ENCODE measurements at places on chromosomes 2 and 18.

GRCh38 chr2:219877728-219878127, 250.3 kb downstream of the SLC4A3 start:
- DNase-seq: no peak

DNA sequence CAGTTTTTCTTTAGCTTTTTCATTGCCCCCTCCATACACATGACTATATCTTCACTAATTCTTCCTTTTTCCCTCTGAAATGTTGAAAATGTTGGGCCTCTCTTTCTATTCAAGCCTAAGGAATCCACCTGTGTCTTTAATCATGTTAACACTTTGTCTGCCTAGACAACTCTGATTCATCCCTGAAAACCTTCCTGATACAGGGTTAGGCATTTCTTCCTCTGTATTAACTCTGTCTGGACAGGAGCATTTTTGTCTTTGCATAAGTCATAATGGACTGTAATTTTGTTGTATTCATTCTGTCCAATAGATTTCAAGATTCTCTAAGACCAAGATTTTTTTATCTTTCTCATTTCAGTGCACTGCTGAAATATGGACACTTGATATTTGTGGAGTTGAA, 297.3 kb downstream of the IKZF2 start:
- no peak for DNase-seq

DNA sequence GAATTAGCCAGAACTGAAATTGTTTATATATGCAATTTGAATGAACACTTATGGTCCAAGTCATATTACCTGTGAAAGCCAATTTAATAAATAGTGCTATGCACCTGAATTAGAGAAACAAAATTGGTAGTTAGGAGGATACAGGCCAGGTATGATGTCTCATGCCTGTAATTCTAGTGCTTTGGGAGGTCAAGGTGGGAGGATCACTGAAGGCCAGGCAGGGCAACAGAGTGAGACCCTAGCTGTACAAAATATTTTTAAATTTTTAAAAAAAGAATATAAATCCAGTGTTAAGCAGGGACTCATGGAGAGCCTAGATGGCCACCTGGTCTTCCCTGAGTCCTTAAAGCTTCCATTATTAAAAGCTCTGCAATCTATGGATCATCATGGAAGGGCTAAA, 7.3 kb upstream of the PSTPIP2 start:
- DNase-seq: no peak

DNA sequence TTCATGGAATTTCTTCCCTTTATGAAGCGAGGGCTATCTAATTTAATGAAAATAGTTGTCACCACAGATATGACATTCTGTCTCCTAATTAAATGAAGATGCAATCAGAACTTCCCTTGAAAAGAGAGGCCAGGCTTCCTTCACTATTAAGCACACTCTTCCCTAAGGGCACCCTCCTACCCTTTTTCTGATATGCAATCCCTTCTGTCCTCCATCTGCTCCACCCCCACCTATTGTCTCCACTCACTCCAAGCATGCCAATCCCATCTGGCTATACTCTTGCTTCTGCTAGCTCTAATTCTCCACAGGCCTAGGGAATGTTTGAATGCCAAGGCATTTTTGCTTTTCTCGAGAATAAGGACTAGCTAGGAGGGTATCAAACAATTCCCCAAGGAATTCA, 818.4 kb upstream of the FSHR start:
- no peak for DNase-seq

GRCh38 chr2:67671464-67672450, 274.6 kb downstream of the ETAA1 start:
- no peak for DNase-seq

- DNase-seq: no peak
Measured at GRCh38 chr2:99555404-99555803, 65.6 kb upstream of the REV1 start.

DNA sequence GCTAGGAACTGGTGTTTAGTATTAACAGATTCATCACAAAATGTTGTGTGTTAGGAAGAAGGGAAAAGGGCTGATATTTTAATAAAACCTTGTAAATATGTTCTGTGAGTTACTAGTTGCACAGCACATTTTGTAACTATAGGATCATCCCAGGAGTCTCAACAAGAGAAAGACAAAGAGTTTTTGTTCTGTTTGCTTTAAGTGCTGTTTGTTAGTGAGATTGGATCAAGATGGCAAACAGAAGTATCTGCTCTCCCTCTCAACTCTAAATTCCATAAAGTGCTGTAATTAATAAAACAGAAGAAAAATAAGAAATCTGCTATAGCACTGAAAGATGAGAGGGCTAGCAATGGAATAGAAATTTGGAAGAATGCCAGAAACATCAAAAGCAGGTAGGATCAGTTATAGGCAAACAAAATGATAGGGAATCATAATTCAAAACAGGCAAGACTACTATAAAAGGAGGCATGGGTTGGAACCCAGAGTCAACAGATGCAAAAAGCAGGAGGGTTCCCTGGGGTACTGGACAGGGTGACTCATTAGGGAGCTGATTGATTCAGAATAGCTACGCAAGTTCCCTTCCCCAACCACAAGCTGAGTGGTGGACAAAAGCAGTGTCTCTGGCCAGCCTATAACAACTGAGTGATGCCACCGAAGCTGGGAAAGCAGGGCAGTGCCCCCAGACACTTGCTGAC, 75.8 kb downstream of the DYNC1I2 start:
- DNase-seq: no peak

DNA sequence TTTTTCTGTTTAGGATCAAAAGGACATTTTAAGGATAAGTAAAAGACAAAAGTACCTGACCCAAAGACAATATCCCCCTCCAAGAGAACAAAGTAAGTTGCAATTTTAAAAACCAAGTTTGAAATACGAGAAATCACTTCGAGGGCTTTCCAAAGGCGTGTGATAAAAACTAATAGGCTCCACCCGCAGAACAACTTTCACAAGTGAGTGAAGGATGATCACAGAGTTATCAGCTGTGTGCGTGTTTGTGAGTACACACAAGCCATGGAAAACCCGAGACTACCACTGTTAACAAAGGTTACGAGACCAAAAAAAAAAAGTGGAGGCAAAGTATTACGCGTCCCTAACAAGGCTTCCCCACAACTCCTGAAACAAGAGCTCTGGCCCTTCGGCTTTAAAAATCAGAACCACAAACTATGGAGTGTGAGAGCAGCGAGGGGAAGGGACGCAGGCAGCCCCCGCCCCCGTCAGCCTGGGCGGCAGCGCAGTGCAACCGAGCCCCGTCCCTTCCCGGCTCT, 719 bp downstream of the SMAD2 start:
- no peak for DNase-seq

DNA sequence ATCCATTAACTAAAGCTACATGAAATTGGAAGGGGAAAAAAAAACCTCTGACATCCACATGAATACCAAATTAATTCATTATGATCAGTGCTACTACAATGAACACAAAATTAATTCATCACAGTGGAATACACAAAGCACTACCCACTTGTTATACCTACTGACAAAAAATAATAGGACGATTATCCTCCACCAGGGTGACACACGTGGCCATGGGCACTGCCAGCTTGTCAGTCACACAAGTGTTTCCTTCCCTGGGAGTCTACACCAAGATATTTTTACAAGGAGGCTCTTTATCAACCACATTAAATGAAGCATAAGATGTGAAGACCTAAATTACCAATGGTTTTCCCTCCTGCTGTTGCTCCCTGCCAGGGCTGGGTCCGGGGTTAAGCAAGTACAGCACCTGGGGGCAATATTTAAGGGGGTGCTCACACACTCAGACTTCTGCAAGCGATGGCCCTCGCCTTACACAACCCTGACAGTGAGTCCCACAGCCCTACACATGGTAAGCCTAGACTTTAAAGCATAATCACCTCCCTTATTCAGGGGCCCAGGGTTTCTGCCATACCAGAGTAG, 90.1 kb downstream of the TCF4 start:
- DNase-seq: no peak

GRCh38 chr18:58649966-58650816, 21.1 kb upstream of the MALT1 start:
- DNase-seq: peak; percentile 72

DNA sequence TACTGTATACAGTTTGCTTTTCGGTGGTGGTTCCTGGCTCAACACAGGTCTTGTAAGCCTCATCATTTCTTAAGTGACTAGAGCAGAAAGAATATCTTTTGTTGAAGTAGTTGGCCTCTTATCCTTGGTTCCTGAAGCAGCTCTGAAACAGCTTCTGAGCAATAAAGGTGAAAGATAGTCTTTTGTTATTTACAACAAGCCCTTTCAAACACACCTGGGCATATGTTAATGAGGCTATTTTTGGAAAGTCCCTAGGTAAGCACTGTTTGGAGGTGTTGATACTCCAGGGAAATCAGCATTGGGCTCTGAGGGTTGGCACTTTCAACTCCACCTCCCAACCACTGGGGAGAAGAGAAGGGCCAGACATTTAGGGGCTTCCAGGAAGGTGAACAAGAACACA, 211.0 kb downstream of the MCFD2 start:
- DNase-seq: no peak

GRCh38 chr2:17479875-17480274, 38.4 kb downstream of the RAD51AP2 start:
- DNase-seq: no peak

GRCh38 chr18:9825571-9826073, 60.2 kb upstream of the TXNDC2 start:
- no peak for DNase-seq

DNA sequence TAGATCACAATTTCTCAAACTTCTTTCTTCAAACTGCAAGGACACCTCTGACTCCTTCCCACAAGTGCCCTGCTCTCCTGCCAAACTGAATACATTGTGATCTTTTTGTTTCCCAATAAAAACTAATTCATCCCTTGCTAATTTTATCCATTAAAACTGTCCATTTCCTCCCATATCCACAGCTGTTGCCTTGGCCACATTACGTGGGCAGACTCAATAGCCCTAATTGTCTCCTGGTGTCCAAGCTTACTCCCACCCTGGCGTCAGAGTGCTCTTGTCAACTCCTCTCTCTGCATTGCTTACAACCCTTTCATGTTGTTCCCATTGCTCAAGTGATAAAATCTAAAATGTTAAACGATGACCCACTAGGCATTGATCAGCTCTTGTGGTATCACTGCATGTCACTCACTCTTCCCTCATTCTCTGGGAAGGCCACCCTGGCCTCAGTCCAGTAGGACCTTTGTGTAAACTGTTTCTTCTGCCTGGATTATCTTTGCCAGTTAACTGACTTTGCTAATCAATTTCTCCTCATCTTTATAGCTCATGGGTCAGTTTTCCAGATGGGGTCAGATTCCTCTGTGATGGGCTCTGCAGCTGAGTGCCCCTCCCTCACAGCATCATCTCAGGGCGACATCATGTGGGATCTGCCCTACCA, 525.0 kb downstream of the SLC4A3 start:
- no peak for DNase-seq

- DNase-seq: no peak
Measured at GRCh38 chr2:156890529-156891148, 366.9 kb upstream of the GALNT5 start.

DNA sequence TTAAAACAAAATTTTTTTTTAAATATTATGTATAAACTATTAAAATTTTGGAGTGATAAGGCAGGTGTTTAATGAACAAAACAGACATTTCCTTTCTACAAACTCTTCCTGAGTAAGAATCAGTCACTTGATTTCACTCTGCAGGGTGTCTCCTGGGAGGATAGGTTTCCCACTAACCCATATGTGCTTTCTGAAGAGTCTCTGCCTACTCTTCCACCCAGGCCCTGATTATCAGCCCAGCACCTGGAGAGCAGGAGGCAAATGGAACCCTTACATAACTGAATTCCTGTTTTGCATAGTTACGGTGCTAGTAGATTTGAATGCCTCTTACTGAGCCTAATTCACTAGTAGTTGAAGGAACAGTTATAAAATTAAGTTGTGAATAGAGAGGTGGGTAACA, 1718.6 kb downstream of the SUCLG1 start:
- DNase-seq: no peak

DNA sequence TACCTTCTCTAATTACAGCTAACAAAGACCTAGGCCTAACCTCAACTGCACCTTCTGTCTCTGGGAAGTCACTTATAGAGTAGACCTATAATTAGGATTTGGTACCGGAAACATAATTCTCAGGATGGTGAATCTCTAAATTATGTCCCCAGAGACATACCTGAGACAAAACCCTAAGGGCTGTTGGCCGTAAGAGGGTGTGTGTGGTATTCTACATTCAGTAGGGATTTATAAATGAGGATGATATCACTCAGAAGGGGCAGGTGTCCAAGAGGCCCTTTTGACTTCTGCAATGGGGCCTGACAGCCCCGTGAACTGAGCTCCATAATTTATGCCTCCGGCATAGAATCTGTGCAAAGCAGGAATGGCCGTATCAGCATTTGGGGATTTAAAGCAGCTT, 13.5 kb upstream of the DARS1 start:
- DNase-seq: no peak

DNA sequence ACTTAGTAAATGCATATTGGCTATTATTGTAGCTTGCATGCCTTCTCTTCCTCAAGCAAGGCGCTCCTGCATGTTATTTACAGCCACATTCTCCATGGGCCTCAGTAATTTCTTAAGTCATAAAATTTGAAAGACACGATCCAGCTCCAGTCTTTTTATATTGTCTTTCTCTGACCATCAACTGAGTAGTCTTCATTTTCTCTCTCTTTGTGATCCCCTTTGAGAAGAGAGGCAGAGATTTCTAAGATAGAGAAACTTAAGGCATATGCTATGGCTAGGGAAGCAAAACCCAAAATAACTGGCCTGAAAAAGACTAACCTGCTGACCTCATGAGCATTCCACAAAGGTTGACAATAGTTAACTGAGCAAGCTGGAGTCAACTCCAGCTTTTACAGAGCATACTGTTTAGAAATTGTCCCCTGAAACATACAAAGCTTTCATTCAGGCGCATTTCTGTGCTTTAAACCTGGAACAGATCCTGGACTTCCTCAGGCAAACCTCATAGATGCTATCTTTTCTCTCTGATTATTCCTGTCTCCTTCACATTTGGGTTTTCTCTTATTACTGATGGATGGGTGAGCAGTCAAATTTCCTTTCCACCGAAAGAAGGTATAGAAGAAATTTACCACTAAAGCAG, 4.6 kb downstream of the DPP4 start:
- DNase-seq: no peak

- DNase-seq: no peak
Measured at GRCh38 chr18:23226930-23227725, 91.8 kb downstream of the CABLES1 start.

DNA sequence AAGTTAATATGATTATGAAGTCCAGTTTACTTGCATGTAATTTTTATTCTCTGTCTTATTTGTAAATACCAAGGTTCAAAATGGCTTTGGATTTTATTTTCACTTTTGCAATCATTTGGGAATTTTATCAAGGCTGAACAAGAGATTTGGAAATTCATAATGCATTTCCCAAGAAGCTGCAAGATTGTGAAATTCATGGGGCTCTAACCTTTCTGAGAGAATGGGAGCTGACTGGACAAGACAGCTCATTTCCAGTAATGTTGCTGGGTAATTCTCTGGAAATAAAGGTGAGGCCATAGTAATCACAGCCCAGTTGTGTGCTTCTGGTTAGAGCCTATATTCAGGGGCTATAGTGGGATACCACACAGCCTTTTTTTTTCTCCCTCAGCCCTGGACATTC, 21.5 kb upstream of the NABP1 start:
- DNase-seq: no peak

GRCh38 chr2:30683236-30683956, 123.8 kb downstream of the CAPN13 start:
- peak; percentile 2 for DNase-seq

GRCh38 chr2:68320118-68320641, 431 bp upstream of the CNRIP1 start:
- DNase-seq: no peak

Data from T-helper 2 cell treated with Interferon-gamma antibody and Interleukin-4, amounts not matched to agents 5 μg/mL and 100 μg/mL, for 36 hours (primary cell).